Aorta (tissue), 5 donors: ENCODE measurements at places on chromosomes 5 and 9. TPM values are rescaled to one million over a fixed set of nuclear protein-coding genes. Genes with fewer than 3 reads are reported as not detected.

The ESM1 gene
- 0.49 TPM for total RNA-seq

- no peaks in the 10 kb centered on the region for H3K4me1 ChIP-seq
- H3K27me3 ChIP-seq = no peaks in the 10 kb centered on the region
- H3K36me3 ChIP-seq = no peaks in the 10 kb centered on the region
- peak; percentile 94 for DNase-seq
Measured at GRCh38 chr9:35945341-35946018, 12.5 kb downstream of the OR2S2 start.

- no peaks in the 10 kb centered on the region for H3K27me3 ChIP-seq
- no peaks in the 10 kb centered on the region for H3K36me3 ChIP-seq
- DNase-seq = no peak
- no peak overlapping the region for H3K27ac ChIP-seq
- no peak overlapping the region for H3K4me3 ChIP-seq
- H3K4me1 ChIP-seq = no peaks in the 10 kb centered on the region
Measured at GRCh38 chr5:28468166-28468565, 1429.8 kb upstream of the CDH9 start.

The PRR7 gene
- total RNA-seq = 1.9 TPM

DNA sequence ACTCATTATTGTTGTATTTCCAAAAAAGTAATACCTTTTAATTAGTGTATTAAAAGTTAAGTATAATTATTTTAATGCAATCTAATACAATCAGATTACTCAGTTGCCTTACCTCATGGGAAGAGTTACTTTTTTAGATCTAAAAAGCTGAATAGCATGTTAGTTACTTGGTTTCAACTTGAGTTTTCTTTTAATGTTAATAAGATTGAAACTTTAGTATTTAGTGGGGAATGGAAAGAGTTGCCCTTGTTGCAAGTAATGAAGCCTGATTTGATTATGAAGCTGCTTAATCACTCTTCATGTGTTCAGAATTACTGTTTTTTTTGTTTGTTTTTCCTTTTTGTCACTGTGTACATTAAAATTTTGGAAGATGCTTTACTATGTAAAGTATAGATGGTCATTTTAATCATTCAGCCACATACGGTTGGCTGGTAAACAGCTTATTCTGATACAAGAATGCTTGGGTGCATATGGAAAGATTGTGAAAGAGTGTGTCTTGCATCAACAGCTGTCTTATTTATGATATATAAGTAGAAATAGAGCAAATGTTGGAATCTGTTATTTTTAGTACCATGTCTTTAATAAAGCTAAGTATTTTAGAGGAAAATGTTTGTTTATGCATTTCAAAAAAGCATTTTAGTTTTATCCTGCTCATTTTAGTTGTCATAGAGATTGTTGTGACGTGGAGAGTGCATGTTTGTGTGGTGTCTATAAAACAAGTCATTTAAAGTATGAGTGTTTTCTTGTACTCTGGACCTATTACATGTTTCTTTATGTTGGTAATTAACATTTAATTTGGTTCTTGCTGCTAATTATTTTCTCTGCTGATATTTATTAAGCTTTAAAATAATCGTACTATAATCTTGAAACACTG, 36.4 kb downstream of the SREK1 start:
- H3K4me3 ChIP-seq = no peak overlapping the region
- H3K4me1 ChIP-seq = no peaks in the 10 kb centered on the region
- DNase-seq = no peak
- no peak overlapping the region for H3K27ac ChIP-seq
- no peaks in the 10 kb centered on the region for H3K27me3 ChIP-seq

The ANKRD31 gene
- total RNA-seq = 0.24 TPM

The PCDHGA12 gene
- total RNA-seq = 18.8 TPM

The SLC46A2 gene
- total RNA-seq = not detected
